ENCODE measurements at places on chromosomes 2 and 18.

GRCh38 chr2:45964223-45964841 is 312.9 kb downstream of the PRKCE start:
- no peak for DNase-seq

GRCh38 chr2:186477790-186478189 is 8.3 kb upstream of the ZC3H15 start:
- peak; percentile 98 for DNase-seq

- DNase-seq = no peak
Observed at GRCh38 chr2:110166266-110166665, 38.5 kb downstream of the NPHP1 start.

GRCh38 chr2:16244966-16245320 is 304.6 kb downstream of the MYCN start:
- DNase-seq = no peak

GRCh38 chr2:21422050-21422449 is 298.3 kb downstream of the TDRD15 start:
- DNase-seq = no peak

- no peak for DNase-seq
Observed at GRCh38 chr2:68403199-68403644, 38.1 kb downstream of the PLEK start.

DNA sequence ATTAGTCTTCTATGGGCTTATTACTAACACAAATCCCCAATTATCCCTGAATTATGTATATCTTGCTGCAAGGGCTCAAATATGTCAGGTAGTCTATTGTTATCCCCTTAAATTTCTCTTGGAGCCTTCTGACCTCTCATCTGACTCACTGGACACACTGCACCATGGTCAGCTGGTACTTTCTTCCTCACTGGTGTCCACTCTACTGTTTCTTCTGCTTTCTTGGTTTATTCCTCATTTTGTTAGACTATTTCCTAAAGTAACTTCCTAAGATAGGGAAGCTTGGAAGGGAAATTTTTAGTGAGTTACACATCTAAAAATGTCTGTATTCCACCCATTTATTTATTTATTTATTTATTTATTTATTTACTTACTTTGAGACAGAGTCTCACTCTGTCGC is 26.5 kb downstream of the WDR35 start:
- no peak for DNase-seq

DNA sequence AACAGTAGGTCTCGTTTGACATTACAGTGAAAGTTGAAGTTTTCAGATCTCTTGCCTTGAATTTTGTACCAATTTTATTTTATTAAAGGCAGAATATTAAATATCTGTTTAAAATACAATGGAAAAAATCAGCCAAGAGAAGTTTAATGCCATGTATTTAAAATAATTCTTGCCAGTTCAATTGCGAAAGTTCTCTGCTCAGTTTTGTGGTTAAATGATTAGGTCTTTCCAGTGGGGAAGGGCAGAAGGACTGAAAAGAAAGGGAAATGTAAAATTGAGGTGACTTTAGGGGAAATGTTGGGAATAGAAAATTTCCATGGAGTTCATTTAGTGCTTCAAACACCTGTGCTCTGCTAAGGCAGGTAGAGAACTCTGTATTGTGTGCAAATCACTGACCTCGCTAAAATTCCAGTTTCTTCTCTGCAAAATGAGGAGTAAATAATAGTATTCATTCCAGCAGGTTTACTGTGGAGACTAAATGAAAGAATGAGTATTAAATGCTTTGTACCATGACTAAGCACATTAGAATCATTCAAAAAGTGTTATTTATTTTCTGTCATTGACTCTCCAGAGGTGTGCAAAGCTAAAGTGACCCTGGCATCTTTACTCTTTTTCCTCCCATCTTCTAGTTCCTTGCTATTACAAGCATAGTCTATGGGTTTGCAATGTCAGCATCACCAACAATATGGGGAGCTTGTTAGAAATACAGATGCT is 74.4 kb downstream of the KIAA1328 start:
- peak; percentile 3 for DNase-seq

DNA sequence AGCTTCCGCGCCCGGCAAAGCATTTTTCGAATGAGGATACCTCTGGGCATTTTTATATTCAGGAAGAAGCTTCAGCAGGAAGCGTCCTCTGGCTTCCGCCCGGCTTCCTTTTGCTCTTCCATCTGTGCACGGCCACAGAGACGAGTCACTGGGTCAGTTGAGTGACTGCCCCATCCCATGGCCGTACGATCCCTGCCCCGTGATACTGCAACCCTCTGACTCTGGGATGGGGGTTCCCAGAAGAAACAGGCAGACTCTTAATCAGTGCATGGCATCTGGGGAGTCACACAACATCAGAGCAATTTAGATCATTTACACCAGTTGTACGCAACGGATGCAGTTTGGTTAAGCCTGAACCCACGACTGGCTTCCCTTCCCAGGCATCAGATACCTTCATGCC is 40.9 kb downstream of the SLC4A3 start:
- DNase-seq = no peak

DNA sequence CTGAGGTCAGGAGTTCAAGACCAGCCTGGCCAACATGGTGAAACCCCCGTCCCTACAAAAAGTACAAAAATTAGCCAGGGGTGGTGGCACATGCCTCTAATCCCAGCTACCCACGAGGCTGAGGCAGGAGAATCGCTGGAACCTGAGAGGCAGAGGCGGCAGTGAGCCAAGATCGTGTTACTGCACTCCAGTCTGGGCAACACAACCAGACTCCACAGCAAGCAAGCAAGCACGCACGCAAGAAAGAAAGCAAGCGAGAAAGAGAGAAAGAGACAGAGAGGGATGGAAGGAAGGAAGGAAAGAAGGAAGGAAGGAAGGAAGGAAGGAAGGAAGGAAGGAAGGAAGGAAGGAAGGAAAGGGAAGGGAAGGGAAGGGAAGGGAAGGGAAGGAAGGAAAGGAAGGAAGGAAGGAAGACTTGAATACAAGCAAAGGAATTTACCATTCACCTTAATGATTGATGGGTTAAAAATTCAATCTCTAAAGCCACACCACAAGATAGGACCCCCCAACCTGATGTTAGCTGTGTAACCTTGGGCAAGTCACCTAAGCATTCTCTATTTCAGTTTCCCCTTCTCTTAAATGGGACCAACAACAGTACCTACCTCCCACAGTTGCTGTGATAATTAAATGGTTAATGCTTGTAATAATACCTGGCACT is 181.7 kb downstream of the ATAD2B start:
- DNase-seq = no peak

GRCh38 chr2:187338679-187339121 is 109.4 kb downstream of the CALCRL start:
- no peak for DNase-seq

GRCh38 chr2:23390152-23390551 is 5.2 kb downstream of the KLHL29 start:
- peak; percentile 90 for DNase-seq

DNA sequence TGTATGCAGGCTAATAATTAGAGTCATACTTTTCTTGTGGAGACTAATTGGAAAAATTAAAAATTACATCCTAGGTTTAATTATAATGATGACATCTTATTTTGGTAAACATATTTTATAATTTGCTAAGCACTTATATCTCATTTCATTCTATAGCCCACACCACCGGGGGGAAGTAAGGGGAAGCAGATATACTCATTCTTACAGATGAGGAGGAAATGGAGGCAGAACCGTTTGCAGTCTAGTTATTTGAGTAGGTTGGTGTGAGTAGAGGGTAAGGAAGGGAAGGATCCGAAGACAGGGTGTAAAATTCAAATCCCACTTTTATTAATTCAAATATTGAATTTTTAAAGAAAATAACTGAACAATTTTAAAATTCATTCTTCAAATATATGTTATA is 3.7 kb downstream of the ITGAV start:
- DNase-seq = no peak

- DNase-seq = peak; percentile 89
Observed at GRCh38 chr2:66748939-66749338, 314.0 kb downstream of the MEIS1 start.

- no peak for DNase-seq
Observed at GRCh38 chr18:79102886-79103285, 33.7 kb downstream of the ATP9B start.

- peak; percentile 27 for DNase-seq
Observed at GRCh38 chr2:168758970-168759820, 43.2 kb upstream of the NOSTRIN start.

DNA sequence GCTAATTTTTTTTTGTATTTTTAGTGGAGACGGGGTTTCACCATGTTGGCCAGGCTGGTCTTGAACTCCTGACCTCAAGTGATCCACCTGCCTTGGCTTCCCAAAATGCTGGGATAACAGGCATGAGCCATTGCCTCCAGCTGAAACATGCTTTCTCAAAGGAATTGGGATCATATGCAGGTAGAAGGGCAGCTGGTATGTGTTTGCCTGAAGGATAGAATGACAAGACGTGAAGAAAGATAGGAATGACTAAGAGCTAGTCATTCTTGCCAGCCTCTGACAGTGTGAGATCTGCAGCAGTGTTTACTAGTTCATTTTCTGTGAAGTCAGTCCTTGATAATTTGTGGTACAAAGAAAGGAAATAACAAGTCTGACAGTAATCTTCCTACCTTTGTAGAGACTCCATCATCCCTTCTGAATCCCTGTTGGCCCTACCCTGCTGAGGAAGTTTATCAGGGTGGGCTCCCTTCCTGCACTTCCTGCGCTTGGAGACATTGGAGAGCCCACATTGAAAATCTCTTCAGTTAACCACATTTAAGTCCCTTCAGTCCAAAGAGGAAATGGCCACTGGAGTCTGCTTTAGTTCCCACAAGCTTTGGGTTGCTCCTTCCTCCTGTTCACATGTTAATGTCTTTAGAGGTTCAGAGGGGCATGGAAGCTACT is 14.7 kb downstream of the CFLAR start:
- DNase-seq = peak; percentile 86

- peak; percentile 55 for DNase-seq
Observed at GRCh38 chr2:215532844-215533243, 97.0 kb upstream of the FN1 start.

GRCh38 chr2:55985406-55985805 is 61.8 kb upstream of the EFEMP1 start:
- peak; percentile 71 for DNase-seq

- DNase-seq = no peak
Observed at GRCh38 chr2:33404321-33404720, 72.1 kb upstream of the RASGRP3 start.

DNA sequence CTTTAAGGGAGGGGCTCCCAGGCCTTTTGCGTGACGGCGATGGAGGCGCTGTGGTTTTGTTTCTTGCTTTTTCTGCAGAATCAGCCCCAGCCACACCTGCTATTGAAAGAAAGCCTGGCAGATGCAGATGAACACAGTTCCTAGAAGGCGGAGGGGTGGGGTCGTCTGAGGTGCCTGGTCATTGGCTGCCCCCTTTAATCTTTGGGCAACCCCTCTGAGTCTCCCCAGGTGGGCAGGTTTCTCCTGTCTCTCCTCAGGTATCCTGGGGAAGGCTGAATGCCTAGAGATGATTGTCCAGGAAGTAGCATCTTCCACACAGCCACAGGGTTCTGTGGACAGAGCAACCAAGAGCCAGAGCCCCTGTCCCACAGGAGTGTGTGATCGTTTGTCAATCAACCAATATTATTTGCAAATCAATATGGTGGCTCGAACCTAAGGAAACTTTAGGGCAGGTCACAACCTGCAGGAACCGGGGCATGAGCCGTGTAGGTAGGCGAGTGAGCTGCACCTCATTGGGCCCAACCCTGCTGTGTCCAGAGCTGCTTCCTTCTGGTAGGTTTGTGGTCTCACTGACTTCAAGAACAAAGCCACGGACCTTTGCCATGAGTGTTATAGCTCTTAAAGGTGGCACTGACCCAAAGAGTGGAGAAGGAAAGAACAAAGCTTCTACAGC is 104.3 kb downstream of the NDUFA10 start:
- DNase-seq = no peak

DNA sequence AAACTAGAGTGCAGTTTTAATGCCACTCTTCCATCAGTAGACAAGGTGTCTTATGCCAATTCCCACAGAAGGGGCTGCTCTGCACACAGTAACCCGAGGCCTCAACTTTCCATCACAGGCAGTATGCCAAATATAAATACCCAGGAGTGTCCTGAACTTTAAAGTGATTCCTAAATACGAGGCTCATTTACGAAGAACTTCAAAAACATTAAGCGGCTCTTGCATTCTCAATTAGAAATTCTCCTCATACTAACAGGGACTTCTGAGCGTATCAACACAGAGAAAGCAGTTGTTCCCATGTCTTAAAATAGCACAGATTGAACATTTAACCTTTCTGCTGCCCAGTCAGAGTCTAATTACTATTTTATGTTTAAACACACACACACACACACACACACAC is 638.6 kb downstream of the ERBB4 start:
- no peak for DNase-seq

- DNase-seq = no peak
Observed at GRCh38 chr2:240873098-240873788, 4.6 kb downstream of the AGXT start.

DNA sequence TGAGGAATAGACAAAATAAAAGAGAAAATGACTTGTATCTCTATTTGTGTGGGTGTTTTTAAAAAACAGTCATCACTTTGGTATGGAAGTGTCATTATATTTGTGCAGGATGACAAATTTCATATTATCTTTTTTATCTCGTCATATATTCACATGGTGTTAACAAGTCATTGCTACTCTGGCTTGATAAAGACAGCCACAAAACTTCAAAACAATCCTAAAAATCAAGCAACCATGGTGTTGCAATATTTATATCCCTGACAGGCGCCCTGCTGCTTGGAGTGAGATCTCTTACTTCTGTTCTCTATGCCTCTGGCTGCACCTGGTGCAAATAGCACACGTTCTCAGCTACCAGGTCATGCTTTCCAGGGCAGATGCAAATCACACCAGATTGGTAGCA is 278.0 kb upstream of the EPHA4 start:
- no peak for DNase-seq

DNA sequence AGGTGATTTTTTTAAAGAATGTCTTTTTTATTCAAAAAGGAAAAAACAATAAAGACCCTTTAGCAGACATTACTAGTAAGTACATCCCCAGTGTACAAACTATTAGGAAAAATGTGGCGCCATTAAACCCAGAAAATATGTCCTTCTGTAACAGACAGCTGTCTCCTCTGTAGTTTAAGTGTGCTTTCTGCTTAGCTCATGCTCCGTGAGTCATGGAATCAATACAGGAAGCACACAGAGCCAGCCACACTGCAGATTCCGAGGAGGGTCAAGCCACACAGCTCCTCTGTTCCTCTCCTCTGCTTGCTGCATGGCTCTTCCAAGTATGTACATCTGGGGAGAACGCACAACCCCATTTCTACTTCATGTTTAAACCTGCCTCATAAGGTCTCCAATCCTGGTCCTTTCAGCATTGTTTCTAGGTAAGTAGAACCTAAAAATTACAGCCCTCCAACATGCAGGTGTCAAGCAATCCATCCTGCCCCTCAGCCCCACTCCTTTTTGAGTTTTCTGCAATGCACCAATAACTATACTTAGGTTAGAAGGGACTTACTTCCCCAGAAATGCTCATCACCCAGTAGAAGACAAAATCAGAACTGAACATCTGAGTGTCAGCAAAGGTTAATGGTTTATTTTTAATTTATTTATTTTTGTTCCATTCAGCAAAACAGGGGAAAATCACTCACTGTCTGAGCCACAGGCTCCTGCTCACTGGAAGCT is 37.5 kb downstream of the ACVR1 start:
- peak; percentile 83 for DNase-seq

DNA sequence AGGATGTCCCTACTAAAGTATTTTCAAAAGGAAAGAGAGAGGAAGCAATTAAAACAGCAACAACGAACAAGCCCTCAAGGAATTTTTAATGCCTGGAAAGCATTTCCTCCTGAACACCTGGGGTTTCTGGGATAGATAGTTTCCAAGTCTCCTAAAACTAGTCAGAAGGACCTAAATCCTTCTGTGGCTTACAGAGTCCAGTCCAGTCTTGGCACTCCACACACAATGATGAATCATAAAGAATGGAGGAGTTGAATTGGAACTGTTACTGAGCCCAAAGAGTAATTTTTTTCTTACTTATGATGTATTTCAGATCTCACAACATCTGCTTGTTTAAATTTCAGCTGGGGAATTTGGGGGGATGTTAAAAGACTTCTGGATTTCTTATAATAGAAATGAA is 144.6 kb upstream of the SETBP1 start:
- DNase-seq = no peak

All from MV-4-11 (cell line).